ENCODE measurements at places on chromosomes 5 and 9. TPM values are rescaled to one million over a fixed set of nuclear protein-coding genes. Genes with fewer than 3 reads are reported as not detected.

NUDT2 gene
- 19.2 TPM for total RNA-seq

F2RL2 gene
- 0.84 TPM for total RNA-seq

GZMA gene
- 17.6 TPM for total RNA-seq

C5orf58 gene
- total RNA-seq: not detected

VPS13A gene
- 58.4 TPM for total RNA-seq

All from left colon (tissue), 2 donors.